ENCODE measurements at places on chromosomes 4 and X. TPM values are rescaled to one million over a fixed set of nuclear protein-coding genes. Genes with fewer than 3 reads are reported as not detected.

The UGT8 gene
- total RNA-seq, result 27.6 TPM

The DMRTC1 gene
- not detected for total RNA-seq

The CTPS2 gene
- total RNA-seq, result 41.3 TPM

The DRP2 gene
- 3.4 TPM for total RNA-seq

The ATP8A1 gene
- 0.03 TPM for total RNA-seq

The HELQ gene
- total RNA-seq, result 25.9 TPM

The ATP1B4 gene
- not detected for total RNA-seq

The GNPDA2 gene
- total RNA-seq, result 31.1 TPM

The ADH4 gene
- total RNA-seq, result not detected

The PCGF3 gene
- total RNA-seq, result 50.3 TPM

The RAB9B gene
- 0.99 TPM for total RNA-seq

GRCh38 chr4:58732973-58733372 is 1622.8 kb upstream of the IGFBP7 start:
- no peak for DNase-seq

DNA sequence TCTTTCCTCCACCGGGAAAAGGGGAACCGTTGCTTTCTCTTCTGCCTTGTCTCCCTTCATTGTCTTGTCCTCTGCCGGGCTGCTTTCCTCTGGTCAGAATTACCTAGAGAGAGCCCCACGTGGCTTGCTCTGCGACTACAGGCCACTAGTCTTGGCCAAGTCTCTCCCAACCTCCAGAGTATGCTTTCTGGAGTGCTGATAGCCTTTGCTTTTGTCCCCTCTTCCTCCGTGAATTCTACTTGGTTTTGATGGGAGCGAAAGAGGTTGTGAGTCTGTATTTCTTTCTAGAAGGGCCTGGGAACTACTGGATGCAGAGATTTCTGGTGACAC is 5.3 kb upstream of the POU4F2 start:
- no peak for DNase-seq

DNA sequence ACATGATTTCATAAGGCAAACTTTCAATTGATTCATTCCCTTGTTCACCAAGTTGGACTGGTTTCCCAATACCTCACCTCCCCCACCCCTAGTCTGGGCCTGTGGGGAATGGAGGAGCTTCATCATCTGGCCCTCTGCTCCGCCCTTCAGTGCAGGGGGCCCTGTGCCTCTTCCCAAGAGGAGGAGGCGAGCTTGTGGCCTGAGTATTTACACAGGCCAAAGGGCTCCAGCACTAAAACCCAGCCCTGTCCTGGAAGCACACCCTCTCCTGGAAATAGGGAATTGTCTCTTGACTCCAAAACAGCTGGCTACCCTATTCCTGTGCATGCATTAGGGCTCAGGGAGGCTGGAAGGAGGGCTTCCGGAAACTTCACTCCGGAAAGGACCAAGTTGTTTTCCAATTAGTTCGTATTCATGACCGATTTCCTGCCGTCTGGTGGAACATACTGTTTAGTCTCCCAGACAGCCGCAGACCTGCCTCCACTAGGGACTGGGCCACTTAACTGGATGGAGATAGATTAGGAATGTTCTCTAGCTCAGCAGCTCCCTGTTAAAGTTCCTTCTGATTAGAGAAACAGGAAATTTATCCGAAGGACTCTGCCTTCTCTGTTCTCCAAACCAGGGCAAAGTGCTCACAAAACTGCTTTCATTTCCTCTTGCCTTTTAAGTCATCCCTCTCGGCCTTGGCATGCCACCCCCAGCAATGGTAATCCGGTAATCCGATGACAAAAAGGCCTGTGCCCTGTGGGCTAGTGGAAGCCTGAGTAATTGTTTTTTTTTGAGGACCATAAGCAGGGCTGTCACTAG is 5.8 kb downstream of the SRPX2 start:
- DNase-seq, result peak; percentile 70

DNA sequence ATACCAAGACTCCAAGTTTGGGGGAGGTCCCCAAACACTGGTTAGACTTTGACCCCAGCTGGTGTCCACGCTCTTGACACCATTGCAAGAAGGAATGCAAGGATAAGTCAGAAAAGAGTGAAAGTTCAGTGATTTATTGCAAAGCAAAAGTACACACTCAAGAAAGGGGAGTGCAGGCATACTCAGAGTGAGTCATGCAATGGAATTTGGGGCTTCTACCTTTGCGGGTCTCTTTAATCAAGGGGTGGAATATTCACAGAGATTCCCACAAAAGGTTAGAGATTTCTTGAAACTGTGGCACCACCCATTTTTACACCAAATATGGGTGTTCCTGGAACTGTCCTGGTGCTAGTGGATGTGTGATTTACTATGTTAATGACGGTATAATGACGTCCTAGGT is 5.2 kb upstream of the SMIM10L2A start:
- DNase-seq, result no peak

- peak; percentile 3 for DNase-seq
Observed at GRCh38 chrX:115017455-115017854, at the start of gene IL13RA2. TSS of gene IL13RA2 (minus strand) at chrX:115017616. CDS start at chrX:115017269, 347 bp downstream.

- no peak for DNase-seq
Observed at GRCh38 chr4:87090305-87090704, 130.1 kb downstream of the KLHL8 start.

DNA sequence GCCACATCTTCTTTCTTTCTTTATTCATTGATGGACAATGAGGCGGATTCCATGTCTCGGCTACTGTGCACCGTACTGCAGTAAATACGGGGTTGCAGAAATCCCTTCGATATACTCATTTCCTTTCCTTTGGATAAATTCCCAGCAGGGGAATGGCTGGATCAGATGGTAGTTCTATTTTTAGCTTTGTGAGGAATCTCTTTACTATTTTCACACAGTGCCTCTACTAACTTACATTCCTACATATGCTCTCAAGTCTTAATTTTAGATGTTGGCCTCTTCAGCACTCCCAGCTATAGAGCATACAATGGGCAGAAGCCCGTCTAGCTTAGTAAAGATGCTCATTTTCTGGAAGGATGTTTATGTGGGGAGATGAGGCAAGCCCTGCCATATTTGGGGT is 317.4 kb downstream of the ASMT start:
- DNase-seq, result no peak

GRCh38 chr4:37568489-37568888 is 117.7 kb downstream of the RELL1 start:
- DNase-seq, result no peak

GRCh38 chrX:50579955-50580354 is 109.3 kb upstream of the DGKK start:
- peak; percentile 26 for DNase-seq

DNA sequence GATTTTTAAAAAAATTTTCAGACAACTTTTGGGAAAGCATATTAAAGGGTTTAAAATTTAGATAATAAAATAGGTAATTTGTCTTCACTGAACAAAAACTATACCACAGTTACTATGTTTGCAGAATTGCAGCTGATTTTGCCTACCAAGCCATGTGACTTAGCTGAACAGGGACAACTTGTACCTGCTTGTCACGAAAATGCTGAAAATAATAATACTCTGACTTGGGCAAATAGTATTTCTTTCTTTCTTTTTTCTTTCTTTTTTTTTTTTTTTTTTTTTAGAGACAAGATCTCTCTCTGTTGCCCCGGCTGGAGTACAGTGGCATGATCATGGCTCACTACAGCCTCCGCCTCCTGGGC is 225.2 kb upstream of the PPP1R2C start:
- DNase-seq, result no peak

- no peak for DNase-seq
Observed at GRCh38 chr4:123060039-123060770, 137.8 kb upstream of the NUDT6 start.

DNA sequence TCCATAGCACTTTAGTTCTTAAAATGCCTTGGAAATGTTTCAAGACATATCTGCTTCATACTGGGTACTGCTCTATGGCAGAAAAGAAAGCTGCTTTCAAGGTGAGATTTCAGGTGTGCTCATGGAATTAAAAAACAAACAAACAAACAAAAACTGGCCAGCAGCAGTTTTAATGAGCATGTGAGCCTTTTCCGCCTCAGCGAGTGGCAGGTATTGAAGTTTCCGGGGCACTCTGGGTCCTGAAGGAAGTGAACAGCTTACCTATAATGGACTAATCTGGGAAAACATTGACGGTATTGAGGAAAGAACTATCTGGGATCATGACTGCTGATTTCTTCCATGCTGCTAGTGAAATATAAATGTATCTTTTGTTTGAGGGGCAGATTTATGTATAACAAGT is 194.6 kb downstream of the MAML3 start:
- no peak for DNase-seq

- peak; percentile 44 for DNase-seq
Observed at GRCh38 chrX:31130457-31131220, 58.8 kb upstream of the FTHL17 start.

- no peak for DNase-seq
Observed at GRCh38 chr4:183362916-183363542, 40.8 kb upstream of the CLDN24 start.

DNA sequence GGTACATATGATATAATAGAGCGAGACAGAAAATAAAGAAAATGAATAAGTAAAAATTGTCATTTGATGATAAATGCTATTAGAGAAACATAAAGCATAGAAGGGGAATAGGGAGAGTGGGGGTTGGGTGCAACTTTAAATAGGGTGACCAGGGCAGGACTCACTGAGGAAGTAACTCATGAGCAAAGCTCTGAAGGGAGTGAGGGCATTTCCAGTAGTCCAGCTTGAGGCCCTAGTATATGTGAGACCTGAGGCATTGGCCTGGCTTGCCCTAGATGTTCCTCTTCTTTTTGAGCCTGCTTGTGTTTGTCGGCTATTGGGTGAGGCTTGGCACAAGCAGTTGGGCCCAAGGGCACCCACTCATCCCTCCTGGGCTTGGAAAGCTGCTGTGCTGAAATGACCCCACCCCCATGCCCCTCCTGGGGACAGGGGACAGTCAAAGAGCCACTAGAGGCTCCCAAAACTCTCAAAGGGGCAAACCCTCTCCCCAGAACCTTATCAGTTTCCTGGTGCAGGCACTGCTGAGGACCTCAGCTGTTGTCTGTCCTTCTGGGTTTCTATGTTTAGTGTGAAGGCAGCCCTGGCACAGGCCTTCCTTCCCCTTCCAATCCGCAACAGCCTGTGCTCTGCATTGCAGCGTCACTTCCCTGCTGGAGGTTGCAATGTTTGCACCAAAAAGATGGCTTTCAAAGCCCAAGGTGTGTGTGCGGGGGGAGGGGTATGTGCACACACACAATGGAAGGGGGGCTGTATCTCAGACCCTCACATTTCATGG is 40.1 kb downstream of the APLN start:
- DNase-seq, result no peak

- DNase-seq, result no peak
Observed at GRCh38 chr4:159012381-159012780, 90.5 kb upstream of the RAPGEF2 start.

- no peak for DNase-seq
Observed at GRCh38 chr4:181646864-181647263, 596.3 kb upstream of the TENM3 start.

GRCh38 chr4:39648213-39648612 is 9.5 kb upstream of the SMIM14 start:
- no peak for DNase-seq

Data from SJCRH30 (cell line).